Trophoblast cell (in vitro differentiated cells and primary cell): ENCODE measurements at places on chromosomes 4 and X.
A peak's percentile ranks its signal among the peaks of the same experiment; 100 is the strongest.

- DNase-seq = no peak
Observed at GRCh38 chr4:165844161-165844560, 28.9 kb upstream of the TLL1 start.

DNA sequence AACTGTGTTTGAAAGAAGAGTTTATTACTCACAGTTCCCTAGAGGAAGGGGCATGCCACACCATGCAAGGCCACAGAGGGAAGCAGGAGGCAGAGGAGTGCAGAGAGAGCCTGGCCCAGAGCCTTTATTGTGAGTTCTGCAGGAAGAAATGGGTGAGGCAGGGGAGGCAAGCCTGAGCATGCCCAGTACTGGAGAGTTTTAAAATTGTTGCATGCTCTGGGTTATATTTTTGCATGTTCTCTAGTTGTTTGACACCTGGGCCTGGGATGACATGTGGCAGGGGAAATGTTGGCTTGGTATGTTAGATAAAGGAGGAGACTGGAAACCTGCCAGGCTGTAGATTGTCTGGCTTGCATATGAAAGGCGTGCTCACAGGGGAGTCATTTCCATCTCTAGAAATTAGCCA, 19.7 kb upstream of the CRMP1 start:
- no peak for DNase-seq

DNA sequence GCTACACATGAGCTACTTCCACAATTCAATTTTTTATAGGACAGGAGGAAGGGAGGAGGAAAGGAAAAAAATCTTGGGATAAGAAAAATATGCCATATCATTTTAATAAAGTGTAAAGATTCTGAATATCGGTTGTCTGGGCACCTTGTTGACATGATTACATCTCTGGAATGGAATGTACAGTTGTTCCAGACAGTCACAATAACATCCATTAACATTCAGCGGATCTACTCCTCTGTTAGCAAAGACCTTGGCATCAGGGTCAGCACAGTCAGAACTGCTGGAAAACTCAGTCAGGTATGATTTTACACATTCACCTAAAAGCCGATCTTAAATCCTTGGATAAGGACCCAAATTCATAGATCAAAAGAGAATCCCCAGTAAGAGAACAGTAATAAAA, 85.4 kb upstream of the ARMCX2 start:
- no peak for DNase-seq

- DNase-seq = peak; percentile 24
Observed at GRCh38 chr4:3765271-3766035, 732 bp upstream of the ADRA2C start.

DNA sequence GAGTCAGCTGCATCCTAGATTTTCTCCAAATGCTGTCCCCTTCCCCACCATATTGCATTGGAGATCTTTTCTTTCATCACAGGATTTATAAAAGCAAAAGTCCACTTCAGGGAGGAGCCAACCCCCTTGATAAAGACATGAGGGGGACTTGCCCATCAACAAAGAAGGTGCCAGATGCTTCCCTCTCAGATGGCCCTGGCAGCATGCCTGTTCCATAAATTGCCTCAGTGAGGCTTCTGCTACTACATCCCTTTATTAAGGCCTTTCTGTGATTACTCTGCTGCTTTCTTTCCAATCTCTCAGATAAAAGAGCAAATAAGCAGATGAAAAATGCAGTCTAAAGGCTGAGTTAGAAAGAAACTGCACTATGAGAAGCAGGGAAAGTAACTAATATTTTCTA, 511.6 kb downstream of the PACRGL start:
- no peak for DNase-seq

GRCh38 chr4:35102066-35102465, 1142.2 kb downstream of the ARAP2 start:
- DNase-seq = no peak

DNA sequence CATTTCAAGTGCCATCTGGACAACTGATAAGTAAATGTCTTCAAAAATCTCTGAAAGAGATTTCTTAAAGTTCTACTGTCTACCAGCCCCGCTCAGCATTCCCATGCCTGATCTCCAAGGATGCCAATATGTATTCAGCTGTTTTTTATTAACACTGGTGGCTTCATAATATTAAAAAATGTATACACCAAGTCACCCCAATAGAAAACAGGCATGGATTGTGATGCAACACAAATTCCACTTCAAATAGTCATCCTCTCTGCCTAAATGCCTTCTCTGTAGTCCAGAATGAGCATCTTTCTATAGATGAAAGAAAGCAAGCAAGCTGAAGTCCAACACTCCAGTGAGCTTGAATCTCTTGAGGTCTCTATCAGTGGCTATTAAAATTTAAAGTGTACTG, 152.2 kb upstream of the PPARGC1A start:
- no peak for DNase-seq

GRCh38 chr4:183988874-183989273, 83.8 kb downstream of the STOX2 start:
- DNase-seq = no peak

GRCh38 chr4:328729-329128, 8.9 kb upstream of the ZNF141 start:
- DNase-seq = no peak

DNA sequence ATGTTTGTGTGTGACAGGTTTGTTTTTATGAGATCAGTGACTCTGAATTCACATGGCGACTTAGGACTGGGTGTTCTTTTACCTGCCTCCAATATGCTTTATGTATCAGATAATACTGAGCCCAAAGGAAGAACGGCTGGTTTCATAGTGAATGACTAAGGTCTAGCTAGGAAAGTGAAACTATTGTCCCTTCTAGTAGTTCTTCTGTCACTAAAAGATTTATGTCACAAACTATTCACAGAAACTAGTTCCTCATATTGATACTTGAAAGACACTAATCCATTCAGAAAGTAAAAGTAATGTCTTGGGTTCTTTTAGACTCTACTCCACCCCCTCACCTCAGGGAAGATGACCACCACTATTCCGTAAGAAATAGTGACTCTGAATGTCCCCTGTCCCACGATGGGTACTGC, 81.7 kb downstream of the EGF start:
- no peak for DNase-seq

DNA sequence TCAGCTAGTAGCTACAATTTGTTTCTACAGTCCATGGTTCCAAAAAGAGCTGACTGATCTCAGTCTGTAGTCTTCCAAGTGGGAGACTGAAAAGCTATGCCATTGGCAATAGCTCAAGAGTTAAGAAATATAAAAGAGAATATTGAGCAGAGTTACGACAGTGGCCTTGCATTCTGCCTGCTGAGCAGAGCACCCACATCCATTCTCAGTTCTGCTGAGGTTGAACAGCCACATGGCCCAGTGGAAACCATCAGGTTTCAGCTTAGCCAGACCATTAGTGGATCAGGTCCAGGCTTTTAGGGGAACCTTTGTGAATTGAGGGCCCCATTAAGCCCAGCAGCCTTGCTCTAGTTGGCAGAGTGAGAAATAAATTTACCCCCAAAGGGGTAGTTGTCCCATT, 28.1 kb downstream of the ZNF81 start:
- DNase-seq = no peak

DNA sequence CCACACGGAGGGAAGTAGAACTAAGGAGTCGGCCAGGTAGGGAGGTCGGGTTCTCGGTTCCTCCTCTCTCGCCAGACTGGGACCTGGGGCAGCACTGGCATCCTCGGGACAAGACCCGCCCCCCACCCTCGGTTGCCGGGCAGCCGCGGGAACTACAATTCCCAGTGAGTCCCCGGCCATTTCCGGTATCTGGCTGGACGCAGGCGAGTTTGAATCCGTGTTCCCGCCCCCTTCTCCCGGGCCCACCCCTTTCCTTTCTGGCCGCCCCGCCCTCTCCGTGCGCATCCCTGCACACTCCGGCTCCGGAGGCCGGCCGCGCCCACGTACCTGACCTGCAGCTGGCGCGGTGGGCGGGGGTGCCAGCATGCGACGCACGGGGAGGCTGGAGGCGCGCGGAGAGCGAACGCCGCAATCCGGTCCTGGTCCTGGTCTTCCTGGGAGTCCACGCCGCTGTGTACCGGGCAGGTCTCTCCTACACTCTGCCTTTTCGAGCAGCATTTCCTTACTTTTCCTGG, 10.2 kb upstream of the DLG3 start:
- DNase-seq = peak; percentile 66

DNA sequence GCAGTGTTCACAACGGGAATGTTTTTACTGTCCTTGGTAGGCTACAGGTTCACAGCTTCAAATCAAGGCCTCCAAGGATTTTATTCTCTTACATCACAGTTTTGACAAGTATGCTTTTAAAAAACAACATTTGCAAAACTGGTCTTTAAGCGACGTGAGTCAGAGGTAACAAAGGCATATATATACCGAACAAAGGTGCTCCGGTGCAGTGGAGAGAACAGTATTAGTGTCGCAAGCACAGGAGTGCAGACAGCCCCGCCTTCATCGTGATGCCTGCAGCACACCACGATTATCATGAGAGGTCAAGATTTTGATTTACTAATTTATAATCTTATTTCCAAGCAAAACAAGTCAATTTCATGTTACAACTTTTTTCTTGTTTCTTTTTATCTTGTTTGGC, 90.8 kb downstream of the GATB start:
- DNase-seq = peak; percentile 5

DNA sequence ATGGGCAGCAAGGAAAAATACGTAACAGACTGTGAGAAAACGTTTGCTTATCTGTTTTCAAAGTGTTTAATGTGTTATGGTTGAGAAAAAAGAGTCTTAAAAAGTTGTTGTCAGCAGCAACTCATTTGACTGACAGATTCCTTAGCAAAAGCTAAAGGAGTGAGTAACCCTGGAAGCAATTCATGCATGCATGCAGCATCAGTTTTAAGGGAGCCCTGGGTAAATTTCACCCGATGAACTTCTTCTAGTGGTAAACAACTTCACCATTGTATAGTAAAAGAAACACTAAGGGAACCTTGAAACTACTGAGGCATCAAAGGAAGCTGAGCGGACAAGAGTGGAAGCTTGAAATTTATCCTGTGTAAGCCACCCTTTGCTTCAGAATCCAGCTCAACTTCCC, 583.2 kb upstream of the INTU start:
- no peak for DNase-seq

DNA sequence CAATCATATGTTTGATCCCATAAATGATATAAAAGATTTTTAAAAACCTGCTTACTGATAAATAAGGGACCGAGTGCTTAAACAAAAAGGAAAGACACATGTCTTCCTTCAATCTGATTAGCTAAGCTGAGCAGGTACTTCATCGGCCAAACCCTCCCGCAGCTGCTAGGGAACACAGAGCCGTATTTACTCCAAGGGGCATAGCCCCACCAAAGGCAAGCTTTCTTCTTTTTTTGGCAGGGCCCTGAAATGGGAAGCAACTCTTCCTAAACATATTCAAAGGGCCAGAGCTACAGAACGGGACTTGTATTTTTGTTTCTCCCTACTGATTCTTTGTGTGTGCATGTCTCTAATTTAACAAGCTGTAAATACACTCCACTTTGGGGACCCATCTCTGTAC, 337.3 kb downstream of the NLGN4X start:
- no peak for DNase-seq

DNA sequence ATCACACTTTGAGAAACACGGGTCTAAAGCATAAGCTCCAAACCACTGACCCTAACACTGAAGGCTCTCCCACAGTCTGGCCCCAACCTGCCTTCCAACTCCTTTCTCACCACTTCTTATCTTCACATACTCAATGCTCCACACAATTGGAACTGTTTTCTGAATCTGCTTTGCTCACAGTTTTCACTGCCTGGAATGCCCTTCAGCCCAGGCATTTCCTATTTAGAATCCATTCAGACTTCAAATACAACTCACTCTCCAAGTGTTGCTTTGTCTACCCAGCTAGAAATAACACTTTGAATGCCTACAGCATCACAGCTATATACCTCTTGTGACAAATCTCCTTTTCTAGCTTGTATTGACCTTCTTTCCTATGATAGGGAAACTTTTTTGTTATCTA, 10.2 kb downstream of the OTUD4 start:
- DNase-seq = no peak

DNA sequence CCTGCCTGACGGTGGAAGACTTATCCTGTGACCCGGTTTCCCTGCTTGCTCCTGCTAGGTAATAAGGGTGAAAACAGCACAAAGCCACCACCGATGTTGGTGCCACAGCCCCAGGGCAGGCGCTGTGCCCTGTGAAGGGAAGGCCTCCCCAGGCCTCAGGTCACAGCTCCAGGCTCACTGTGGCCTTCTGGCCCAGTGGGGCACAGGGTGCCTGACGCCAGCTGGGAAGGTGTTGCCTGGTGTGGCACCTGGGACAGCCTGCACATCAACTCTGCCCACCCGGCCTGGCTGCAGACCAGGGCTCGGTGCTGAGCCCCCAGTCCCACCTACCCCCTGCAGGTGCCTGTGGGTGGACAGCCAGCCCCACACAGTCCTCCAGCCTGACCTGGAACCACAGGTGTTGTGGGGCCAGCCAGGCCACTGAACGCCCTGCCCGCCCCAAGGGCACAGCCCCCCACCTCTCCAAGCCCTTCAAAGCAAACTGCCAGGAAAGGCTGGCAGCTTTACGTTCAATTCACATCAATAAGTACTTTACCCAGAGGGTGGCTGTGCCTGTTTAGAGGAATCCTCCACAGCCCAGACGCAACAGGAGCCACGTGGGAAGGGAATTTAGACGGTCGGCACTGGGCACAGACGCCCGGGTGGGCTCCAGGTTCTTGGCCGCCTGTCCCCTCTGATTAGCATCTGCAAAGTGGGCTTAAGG, 54.3 kb downstream of the ZFYVE28 start:
- DNase-seq = no peak

DNA sequence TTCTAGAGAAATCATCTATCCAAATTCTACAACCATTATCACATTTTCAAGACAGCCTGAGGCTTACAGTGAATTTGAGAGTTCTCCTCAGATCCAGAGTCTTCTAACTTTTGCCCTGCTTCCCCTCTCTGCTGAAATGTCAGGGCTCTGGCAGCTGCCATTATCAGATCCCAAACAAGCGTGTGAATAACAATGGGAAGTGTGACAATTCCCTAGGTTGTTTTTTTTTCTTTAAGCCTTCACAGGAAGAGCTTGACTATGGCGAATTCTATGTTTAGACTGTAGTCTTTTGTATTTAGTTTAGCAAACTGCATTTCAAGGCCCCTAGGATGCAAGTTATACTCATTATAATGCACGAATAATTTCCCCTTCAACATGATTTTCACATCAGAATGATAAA, 61.3 kb upstream of the KDR start:
- DNase-seq = no peak

- peak; percentile 61 for DNase-seq
Observed at GRCh38 chr4:135098061-135098460, 896.5 kb upstream of the PABPC4L start.

- DNase-seq = no peak
Observed at GRCh38 chr4:8079916-8080753, 78.5 kb downstream of the ABLIM2 start.

- no peak for DNase-seq
Observed at GRCh38 chrX:48616576-48616975, 19.3 kb downstream of the WDR13 start.
